ENCODE measurements at places on chromosomes 4 and X. TPM values are rescaled to one million over a fixed set of nuclear protein-coding genes. Genes with fewer than 3 reads are reported as not detected.

GRCh38 chrX:39158801-39159657 is 357.8 kb downstream of the MID1IP1 start:
- DNase-seq = no peak

- no peak for DNase-seq
Observed at GRCh38 chr4:180465364-180465763, 1777.8 kb upstream of the TENM3 start.

ASB5 gene
- total RNA-seq = not detected

OPN1MW3 gene
- total RNA-seq = not detected

GRCh38 chrX:108022491-108023089 is 22.3 kb upstream of the VSIG1 start:
- no peak for DNase-seq

GRCh38 chrX:123140454-123140853 is 43.6 kb upstream of the GRIA3 start:
- no peak for DNase-seq

ANXA5 gene
- total RNA-seq = 107 TPM

PNMA5 gene
- total RNA-seq = not detected

- DNase-seq = no peak
Observed at GRCh38 chr4:182494103-182494502, 250.9 kb downstream of the TENM3 start.

DNA sequence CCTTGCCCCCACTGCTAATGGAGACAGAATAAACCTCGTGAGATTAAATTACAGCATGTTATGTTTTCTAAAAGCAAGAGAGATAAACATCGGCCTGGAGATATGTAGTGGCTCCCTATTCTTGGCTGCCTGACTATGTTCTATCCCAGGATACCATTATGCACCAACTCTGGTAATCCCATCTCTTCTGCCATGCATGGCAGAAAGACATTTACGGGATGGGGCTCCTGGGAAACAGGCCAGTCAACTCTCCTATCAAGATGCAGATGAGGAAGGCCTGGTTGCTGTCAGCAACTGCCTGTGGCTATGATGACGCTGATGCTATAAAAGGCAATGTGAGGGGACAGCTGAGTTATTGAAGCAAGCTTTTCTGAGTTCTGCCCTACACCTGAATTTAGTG is 166.2 kb upstream of the VCX3A start:
- DNase-seq = no peak

- DNase-seq = no peak
Observed at GRCh38 chrX:87900320-87900908, 382.8 kb downstream of the KLHL4 start.

GRCh38 chr4:78777576-78777940 is 1.4 kb downstream of the BMP2K start:
- DNase-seq = no peak

GRCh38 chr4:11704186-11704830 is 275.6 kb upstream of the HS3ST1 start:
- DNase-seq = no peak

- DNase-seq = no peak
Observed at GRCh38 chr4:82696117-82696860, 102.3 kb downstream of the SCD5 start.

DNA sequence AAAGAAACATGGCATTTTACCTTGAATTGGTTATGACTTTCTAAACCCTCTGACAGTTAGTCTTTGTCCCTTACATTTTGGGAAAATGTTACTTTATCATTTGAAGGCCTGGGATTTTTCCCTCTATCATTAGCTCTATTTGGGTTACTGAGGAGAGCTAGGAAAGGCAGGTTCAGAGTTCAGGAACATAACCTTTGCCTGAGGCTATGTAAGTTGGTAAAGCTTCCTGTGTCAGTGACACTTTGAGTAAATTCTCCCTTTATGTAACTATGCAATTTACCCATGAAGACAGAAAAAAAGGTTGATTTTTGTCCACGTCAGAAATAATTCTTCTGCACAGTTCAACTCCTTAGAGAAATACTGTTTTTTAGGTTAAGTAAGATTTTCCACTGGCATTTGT is 171.8 kb upstream of the NRK start:
- DNase-seq = no peak

DNA sequence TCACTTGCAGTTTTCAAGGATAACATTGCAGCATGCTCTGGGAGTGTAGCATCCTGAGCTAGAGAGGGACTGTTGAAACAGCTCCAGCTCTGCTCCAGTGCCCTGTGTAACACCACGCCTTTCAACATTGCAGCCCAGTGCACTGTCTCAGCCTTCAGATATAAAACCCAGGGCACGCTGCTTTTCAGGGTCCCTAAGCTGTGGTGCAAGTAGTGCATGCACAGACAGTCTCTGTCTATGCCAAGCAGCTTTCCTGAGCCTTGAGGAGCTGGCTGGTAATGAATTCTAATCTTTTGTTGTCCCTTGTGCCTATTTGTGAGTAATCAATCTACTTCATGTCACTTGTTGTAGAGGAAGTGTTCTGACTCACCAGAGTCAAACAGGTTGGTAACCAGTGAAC is 897.0 kb downstream of the ARAP2 start:
- DNase-seq = no peak

C4orf36 gene
- total RNA-seq = not detected

GRCh38 chr4:150962245-150962644 is 52.8 kb downstream of the LRBA start:
- no peak for DNase-seq

GRCh38 chr4:109816082-109816442 is 500 bp downstream of the GAR1 start:
- DNase-seq = peak; percentile 88

CASK gene
- total RNA-seq = 19.3 TPM

GRCh38 chrX:135434258-135435138 is 12.8 kb downstream of the SMIM10L2A start:
- peak; percentile 27 for DNase-seq

- no peak for DNase-seq
Observed at GRCh38 chrX:22538580-22538979, 265.9 kb downstream of the CBLL2 start.

GRCh38 chr4:142284402-142285221 is 561.5 kb downstream of the INPP4B start:
- DNase-seq = peak; percentile 54

CYLC1 gene
- not detected for total RNA-seq

GRCh38 chr4:72886602-72887001 is 182.9 kb downstream of the COX18 start:
- no peak for DNase-seq

DNA sequence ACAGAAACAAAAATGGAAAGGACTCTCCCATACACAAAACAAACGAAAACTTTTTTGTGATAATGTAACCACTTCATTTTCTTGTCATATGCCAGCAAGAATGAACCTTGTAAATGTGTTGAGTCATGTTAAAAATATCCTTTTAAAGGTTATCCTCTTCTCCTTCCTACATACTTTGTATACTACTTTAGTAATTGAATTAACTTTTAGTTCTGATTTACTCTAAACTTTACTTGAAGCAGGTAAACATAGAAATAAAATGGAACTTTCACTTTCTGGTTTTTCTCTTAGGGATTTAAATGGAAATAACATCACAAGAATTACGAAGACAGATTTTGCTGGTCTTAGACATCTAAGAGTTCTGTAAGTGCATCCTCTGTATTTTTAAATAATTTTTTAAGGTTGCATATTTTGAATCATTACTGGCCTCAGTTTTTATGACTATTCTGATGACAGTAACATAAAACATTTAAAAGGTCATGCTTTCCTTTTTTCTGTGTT is 4.7 kb downstream of the SLIT2 start:
- no peak for DNase-seq

DCHS2 gene
- not detected for total RNA-seq

DNA sequence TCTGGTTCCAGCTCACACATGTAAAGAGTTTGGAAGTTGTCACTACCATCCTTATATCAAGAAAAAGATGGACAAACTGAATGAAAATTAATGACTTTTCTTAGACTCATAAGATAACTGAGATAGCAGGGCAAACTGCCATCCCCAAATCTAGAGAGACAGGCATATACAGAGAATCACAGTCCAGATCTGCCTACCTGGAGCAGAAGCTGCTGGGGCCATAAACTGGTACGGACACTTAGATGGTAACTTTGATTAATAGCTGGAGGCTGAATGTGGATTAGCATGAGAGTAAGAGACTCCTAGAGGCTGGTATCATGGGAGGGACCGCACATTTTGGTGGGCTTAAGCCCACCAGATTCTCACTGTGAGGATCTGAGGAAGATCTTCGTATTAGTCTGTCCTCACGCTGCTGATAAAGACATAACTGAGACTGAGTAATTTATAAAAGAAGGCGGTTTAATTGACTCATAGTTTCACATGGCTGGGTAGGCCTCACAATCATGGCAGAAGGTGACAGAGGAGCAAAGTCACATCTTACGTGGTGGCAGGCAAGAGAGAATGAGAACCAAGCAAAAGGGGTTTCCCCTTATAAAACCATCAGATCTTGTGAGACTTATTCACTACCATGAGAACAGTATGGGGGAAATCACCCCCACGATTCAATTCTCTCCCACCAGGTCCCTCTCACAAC is 10.8 kb upstream of the POLA1 start:
- no peak for DNase-seq

NAT8L gene
- total RNA-seq = 7.3 TPM

DNA sequence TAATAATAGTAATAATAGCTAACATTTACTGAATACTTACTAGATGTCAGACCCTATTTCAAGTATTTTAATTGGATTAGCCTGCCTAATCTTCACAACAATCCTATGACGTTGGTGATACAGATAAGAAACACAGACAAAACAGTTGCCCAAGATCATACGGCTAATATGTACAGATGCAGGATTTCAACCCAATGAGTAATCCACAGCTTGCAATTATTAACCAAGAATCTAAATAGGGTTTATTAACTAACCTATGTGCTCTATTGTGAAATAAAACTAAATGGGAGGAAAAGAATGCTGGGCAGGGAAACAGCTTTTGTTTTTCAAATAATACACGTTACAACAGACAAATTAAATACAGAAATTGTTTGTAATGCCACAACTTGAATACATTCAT is 23.4 kb downstream of the FBXO8 start:
- DNase-seq = no peak

DNA sequence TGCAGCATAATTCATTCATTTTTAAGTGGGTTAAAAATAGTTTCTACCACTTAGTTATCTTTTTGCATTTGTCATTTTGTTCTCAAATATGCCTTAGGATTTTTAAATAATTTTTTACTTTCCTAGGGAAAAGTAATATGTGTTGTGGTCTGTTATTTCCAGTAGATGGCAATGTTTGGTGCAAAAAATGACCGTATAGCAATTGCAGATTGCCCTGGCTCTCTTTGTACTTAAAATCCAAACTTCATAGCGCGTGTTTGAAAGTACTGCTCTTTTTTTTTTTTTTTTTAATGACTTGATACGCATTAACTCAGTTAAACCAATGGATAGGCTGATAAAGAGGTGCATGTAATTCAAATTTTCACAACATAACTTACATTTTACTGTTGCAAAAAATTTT is 74.4 kb upstream of the RBMX start:
- no peak for DNase-seq

- no peak for DNase-seq
Observed at GRCh38 chr4:173057901-173058300, 110.7 kb upstream of the GALNT7 start.

- DNase-seq = no peak
Observed at GRCh38 chr4:186021461-186022167, 47.3 kb upstream of the TLR3 start.

DNA sequence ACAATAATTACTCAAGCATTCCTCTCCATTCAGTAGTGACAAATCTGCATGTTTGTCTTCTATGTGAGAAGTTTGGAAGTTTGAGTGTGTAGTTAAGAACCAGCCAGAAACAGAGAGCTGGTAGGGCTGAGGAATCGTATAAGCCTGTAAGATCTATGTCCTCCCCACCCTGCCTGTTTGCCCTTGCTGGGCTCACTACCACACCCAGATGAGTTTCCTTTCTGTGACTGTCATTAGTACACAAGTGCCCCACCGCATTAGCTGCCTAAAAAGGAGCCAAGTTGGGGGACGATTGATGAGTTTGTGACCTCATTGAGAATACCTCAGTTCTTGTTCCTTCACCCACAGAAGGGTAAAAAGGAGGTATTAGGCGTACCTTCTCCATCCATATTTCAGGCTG is 28.3 kb downstream of the DOCK11 start:
- peak; percentile 75 for DNase-seq

Data from activated CD4-positive, alpha-beta T cell treated with anti-CD3 and anti-CD28 coated beads, Interleukin-2, amount 10 ng/mL, durations not matched to agents 24 days and 14 days (primary cell).